A172 (cell line): ENCODE measurements at places on chromosomes 6 and 20. TPM values are rescaled to one million over a fixed set of nuclear protein-coding genes. Genes with fewer than 3 reads are reported as not detected.

UBD gene
- total RNA-seq = not detected in 2 replicates

- no peak for DNase-seq
Observed at GRCh38 chr6:134480593-134480992, 162.7 kb upstream of the SGK1 start.

DNA sequence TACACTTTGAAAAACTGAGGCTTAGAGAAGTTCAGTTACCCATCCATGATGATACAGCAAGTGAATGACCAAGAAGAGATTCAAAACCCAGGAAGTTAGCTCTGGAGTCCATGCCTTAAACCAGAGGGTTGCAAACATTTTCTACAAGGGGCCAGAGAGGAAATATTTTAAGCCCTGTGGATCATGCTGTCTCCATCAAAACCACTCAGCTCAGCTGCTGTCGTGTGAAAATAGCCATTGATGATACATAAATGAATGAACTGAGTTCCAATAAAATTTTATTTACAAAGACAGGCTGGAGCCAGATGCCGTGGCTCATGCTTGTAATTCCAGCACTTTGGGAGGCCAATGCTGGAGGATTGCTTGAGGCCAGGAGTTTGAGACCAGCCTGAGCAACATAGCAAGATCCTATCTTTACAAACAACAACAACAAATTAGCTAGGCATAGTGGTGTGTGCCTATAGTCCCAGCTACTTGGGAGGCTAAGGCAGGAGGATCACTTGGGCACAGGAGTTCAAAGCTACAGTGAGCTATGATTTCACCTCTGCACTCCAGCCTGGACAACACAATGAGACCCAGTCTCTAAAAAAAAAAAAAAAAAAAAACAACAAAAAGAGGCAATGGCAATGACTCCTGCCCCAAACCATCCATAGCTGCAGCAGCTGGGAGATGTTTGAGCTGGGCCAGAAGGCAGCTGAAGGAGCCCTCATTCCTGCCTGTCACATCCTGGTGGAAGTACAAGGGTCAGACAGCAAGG lies 44.1 kb upstream of the RIN2 start:
- no peak for DNase-seq

PXDC1 gene
- total RNA-seq = 38.6 and 50.8 TPM in 2 replicates

DNA sequence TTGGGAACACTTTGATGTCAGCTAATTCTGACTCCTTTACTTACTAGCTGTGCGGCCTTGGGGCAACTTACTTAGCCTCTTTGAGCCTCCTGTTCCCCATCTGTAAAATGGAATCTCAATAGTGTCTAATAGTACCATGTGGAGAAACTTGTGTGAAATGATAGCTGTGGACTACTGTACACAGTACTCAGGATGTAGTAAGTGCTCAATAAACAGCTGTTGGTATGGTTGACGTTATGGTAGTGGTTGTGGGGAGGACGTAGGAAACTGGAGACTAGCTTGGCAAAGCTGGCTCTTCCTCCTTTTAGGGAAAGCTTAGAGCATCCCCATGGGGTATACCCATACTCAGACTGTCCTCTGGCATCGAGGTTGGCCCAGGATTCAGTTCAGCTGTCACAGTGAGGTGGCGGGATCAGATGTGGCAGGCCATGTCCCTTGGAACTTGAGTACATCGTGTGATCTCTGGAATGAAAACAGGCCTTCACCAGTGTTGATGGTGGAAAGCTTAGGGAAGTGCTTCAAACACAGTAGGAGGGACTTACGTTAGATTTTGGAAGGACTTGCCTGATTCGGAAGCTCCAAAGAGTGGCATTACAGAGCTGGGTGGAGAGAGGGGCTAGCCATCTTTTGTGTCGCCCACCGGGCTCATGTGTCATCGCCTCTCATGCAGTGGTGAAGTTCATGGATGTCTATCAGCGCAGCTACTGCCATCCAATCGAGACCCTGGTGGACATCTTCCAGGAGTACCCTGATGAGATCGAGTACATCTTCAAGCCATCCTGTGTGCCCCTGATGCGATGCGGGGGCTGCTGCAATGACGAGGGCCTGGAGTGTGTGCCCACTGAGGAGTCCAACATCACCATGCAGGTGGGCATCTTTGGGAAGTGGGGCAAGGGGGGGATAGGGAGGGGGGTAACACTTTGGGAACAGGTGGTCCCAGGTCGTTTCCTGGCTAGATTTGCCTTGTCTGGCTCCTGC lies 7.1 kb downstream of the VEGFA start:
- DNase-seq = no peak

LATS1 gene
- 15.9 and 17.7 TPM in 2 replicates for total RNA-seq

HECA gene
- 7.5 and 10.8 TPM in 2 replicates for total RNA-seq

DNA sequence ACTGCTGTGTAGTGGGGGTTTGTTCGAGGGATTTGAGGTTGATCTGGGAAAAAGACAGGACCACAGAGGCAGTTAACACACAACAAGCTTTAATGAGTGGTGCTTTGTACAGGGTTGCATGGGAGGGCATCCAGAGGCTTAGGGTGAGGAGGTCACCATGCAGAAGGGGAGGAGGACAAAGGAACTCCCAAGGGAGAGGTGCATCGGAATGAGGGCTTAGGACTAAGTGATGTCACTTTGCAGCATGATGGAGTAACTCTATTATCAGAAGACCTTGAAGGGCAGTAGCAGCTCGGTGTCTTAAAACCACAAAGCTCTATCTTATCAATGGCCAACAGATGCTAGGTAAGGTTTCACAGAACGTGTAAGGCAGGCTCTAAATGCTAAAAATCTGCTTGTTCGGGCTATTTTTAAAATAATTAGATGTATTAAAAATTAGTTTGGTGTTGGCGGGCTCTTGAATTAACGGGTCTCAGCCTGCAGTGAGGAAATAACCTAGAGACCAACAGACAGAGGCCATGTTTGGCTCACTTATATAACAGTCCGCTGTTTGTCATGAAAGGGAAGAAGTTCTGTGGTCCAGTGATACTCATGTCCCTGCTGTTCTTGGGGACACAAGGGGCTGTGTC lies 37.9 kb downstream of the MAN1A1 start:
- DNase-seq = no peak

DNA sequence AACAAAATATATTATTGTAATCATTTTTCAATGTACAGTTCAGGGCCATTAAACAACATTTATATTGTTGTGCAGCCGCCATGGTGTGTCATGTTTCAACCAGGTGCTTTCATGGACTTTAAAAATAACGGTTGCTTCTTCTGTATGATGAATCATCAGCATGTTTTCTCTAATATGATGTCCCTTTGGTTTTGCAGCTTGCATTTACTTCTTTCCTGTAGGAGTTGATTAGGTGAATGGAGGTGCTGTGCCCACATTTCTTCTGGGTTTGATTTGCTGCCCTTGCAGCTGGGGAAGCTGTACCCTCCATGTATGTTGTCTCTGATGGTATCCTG lies 54.9 kb upstream of the TULP4 start:
- DNase-seq = no peak

GSTA2 gene
- not detected in 2 replicates for total RNA-seq

GRCh38 chr6:12967686-12968085 lies 251.1 kb downstream of the PHACTR1 start:
- DNase-seq = no peak

GRCh38 chr6:15462717-15463525 lies 199.9 kb downstream of the DTNBP1 start:
- DNase-seq = peak; percentile 22

IL17A gene
- total RNA-seq = not detected in 2 replicates
